Activated naive CD4-positive, alpha-beta T cell treated with anti-CD3 and anti-CD28 coated beads, Interleukin-2, amount 50 U/mL, for 16 hours (primary cell): ENCODE measurements at places on chromosomes 2 and 18.
A peak's percentile ranks its signal among the peaks of the same experiment; 100 is the strongest.

DNA sequence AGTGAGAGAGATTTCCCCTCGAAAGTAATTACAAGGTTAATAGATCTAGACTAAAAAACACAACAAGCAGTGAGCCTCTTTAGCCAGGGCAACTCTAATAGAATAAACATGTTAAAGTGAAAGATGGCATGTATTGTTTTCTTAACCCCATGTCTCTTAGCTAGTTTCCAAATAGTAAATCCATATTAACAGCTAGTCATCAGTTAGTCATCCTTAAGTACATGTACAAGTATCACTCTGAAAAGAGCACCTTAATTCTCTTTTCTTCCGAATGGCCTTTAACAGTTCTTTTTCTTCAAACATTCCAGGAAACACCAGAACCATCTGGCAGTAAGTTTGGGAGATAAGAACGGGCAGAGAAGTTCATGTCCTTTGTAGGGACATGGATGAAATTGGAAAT lies 1480.0 kb downstream of the LRP1B start:
- no peak for DNase-seq

- no peak for DNase-seq
Observed at GRCh38 chr2:71933467-71934319, 214.0 kb downstream of the CYP26B1 start.

- DNase-seq = no peak
Observed at GRCh38 chr2:136136931-136137330, 19.0 kb upstream of the CXCR4 start.

- DNase-seq = no peak
Observed at GRCh38 chr2:212936572-212936971, 214.8 kb downstream of the IKZF2 start.

- DNase-seq = no peak
Observed at GRCh38 chr18:76951456-76952247, 129.3 kb downstream of the ZNF236 start.

- DNase-seq = no peak
Observed at GRCh38 chr2:49162151-49162550, 7.8 kb upstream of the FSHR start.

DNA sequence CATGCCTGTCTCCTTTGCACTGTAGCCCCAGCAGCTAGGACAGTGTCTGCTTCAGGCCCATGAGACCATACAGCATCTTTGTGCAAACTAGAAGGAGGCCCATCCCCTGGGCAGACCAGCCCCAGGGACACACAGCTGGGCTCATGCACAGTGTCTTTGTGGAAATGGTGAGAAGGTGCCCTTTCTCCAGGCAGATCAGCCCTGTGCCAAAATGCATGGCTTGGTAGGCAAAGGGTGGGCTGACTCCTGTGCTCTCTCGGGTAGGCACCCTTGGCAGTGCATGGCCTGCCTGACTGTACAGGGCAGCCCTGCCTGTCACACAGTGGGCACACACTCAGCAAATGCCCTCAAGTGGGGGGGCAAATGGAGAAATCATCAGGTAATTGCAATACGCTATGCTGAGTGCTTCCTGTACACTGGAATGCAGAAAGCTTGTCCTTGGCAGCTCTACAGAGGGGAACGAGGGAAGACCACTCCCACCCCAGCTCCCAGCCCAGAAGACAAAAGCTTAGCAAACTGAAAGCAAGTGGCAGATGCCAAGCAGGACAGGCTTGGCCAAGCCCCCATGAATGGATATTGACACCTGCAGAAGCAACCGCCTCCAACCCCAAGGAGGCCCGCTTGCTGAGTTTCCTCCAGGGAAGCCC lies 21.6 kb downstream of the TNS1 start:
- no peak for DNase-seq

DNA sequence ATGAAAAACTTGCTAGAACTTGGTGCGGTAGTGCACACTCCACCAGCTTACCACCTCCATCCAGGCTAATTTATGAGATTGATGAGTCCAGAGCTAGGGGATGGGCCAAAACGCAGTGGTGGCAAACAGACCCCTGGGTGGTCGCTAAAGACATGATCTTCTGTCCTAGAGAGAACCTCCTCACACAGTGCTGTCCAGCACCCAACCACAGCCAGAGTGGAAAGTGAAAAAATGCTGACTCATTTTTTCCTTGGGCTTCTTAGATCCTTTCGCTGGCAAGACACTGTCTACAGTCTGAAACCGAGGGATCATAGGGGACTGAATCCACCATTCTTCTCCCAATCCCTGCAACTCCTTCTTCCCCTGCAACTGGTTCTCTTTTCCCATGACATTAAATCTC lies 4.1 kb downstream of the ANTXR1 start:
- no peak for DNase-seq

- no peak for DNase-seq
Observed at GRCh38 chr2:216545359-216545758, 46.7 kb downstream of the RPL37A start.

- DNase-seq = no peak
Observed at GRCh38 chr2:48249025-48249424, 280.9 kb upstream of the STON1 start.

- no peak for DNase-seq
Observed at GRCh38 chr2:43152741-43153647, 73.4 kb downstream of the ZFP36L2 start.

- DNase-seq = no peak
Observed at GRCh38 chr2:8918412-8918811, 81.0 kb upstream of the KIDINS220 start.

GRCh38 chr2:138960191-138960590 lies 180.0 kb upstream of the NXPH2 start:
- no peak for DNase-seq

GRCh38 chr2:15634846-15635490 lies 43.3 kb downstream of the DDX1 start:
- no peak for DNase-seq

- peak; percentile 89 for DNase-seq
Observed at GRCh38 chr2:128232965-128233789, 85.5 kb downstream of the HS6ST1 start.

- DNase-seq = no peak
Observed at GRCh38 chr18:47150824-47151366, 595 bp upstream of the HDHD2 start.

GRCh38 chr2:134247679-134248078 lies 6.2 kb upstream of the MGAT5 start:
- no peak for DNase-seq

- DNase-seq = no peak
Observed at GRCh38 chr18:50590593-50590992, 30.7 kb downstream of the MAPK4 start.

- DNase-seq = no peak
Observed at GRCh38 chr2:196479350-196479749, 160.2 kb upstream of the CCDC150 start.

- DNase-seq = no peak
Observed at GRCh38 chr2:110106642-110107041, 9.0 kb downstream of the MALL start.

- DNase-seq = no peak
Observed at GRCh38 chr2:227177592-227178336, 13.3 kb downstream of the COL4A3 start.

DNA sequence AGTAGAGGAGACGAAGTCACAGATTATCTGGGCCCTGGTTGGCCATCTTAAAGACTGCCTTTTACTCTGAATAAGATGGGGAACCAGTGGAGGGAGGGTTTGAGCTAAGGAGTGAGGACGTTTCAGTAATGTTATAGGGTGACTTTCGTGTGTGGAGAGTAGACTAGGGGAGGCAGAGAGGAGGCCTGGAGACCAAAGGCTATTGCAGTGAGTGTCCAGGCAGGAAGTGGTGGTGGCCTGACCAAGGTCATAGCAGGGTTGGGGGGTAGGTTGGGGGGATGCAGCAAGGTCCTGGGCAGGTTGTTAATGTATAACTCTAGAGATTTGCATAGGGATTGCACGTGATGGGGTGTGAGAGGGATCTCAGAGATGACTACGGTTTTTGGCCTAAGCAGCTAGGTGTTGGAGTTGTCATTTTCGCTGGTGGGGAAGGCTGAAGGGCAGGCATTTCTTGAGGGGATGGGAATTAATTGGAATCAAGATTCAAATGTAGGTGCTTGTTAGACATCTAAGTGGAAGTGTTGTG lies 4.9 kb downstream of the CEP192 start:
- no peak for DNase-seq

DNA sequence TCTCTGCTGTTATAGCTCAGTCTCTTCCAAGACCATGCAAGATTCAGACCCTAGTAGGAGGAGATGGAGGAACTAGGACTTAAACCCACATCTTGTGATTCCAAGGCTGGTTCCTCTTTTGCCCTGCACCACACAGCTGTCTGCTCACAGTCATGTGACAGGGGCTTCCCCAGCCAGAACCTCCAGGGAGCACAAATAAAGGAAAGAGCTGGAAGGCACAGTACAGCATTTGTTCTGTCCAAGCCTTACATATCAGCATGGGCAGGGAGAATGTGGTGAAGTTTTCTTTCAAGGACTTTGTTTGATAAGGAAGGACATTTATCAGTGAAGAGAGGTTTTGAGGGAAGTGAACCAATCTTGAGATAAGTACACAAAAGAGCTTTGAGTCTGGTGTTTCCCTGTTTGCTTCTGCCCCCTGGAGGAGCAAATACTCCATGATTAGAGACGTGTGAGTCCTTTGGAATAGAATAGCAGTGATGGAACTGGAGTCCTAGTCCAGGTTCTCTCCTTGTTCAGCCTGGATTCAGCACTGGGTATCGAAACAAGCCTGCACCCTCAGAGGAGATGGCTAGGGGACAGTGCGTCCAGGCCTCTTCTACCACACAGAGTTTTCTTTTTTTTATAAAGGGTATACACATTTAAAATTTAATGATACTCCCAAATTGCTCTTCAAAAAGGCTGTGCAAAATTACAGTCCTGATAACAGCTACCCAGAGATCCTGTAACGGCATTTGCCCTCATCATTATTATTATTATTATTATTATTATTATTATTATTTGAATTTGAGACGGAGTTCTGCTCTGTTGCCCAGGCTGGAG lies 24.6 kb upstream of the CASP10 start:
- DNase-seq = peak; percentile 41

GRCh38 chr2:99637159-99637697 lies 147.4 kb upstream of the REV1 start:
- DNase-seq = no peak

GRCh38 chr2:88230911-88231310 lies 60.8 kb downstream of the THNSL2 start:
- DNase-seq = no peak

- DNase-seq = no peak
Observed at GRCh38 chr2:10733566-10733925, 12.1 kb downstream of the ATP6V1C2 start.

GRCh38 chr2:8297376-8298231 lies 384.3 kb upstream of the ID2 start:
- no peak for DNase-seq

DNA sequence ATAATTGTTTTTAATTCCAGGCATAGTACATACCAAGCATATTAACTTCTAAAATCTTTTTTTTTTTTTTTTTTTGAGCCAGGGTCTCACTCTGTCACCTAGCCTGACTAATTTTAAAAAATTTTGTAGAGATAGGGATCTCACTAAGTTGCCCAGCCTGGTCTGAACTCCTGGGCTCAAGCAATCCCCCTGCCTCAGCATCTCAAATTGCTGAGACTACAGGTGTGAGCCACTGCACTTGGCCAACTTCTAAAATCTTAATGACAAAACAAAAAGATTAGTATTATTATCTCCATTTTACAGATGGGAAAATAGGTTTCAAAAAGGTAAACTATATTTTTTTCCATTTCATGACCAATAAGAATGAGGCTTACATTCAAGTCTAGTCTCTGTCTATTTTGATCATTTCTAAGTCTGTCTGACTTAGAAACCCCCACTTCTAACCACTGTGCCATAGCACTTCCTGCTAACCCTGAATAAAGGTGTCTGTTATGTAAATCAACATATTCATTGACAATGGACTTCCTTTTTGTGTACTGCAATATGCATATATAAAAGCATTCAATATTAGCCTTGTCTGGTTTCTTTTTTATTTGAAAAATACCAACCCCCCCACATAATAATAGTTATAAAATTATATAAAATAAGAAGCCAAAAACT lies 28.7 kb upstream of the ZEB2 start:
- DNase-seq = no peak

DNA sequence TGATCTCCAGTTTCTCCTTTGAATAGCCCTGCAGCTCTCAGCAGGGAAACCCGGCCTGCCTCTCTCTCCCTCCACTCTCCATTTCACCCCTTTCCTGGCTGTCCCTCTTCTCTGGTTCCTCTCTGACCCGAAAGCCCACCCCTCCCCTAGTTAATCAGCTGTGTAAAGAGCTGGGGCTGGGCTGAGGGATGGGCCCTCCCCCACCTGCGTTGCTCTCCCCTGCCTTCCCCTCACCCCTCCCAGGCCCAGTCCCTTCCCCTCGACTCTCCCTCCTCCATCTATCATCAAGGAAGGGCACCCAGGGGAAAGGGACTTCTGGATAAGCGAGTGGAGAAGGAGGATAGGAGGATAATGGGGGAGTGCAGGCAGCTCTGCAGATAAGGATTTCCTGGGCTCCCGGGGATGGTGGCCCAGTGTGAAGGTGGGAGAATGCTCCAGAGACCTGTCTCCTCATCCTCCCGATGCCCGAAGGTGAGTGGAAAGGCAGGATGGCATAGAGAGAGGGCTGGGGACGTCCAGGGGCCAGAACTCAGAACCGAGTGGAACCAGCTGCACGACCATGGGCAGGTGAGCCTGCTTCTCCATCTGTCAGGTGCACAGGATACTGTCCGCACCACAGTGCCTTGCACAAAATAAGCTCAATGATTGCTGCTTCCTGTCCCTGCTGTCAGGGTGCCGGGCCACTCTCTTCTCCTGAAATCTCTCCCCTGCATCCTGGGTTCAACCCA lies 12.0 kb downstream of the SLC30A3 start:
- DNase-seq = no peak

- DNase-seq = no peak
Observed at GRCh38 chr2:215887303-215887702, 126.0 kb downstream of the MREG start.

GRCh38 chr2:133097666-133098065 lies 427.7 kb upstream of the LYPD1 start:
- DNase-seq = no peak

- no peak for DNase-seq
Observed at GRCh38 chr2:49225126-49225525, 70.8 kb upstream of the FSHR start.

GRCh38 chr18:69929041-69929774 lies 18.5 kb downstream of the CD226 start:
- no peak for DNase-seq
